ENCODE measurements at places on chromosomes 5 and 9.

DNA sequence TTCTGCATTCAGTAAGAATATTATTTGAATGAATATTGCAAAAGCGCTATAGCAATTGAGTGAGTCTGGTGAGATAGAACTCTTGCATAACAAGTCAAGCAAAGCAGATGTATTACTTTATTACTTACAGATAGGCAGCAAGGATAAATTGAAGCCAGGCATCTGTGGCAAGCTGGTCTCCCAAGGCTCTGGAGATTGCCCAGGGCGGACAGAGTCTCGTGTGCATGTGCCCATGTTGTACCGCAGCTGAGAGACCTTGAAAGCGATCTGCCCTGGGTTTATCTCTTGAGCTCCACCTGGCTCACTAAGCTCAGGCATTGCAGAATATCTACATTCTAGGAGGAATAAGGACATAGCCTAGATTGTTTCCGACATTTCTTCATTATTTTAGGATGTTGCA is 591.6 kb downstream of the ISL1 start:
- no peak for DNase-seq

GRCh38 chr5:115770466-115770865 is 46.0 kb downstream of the CDO1 start:
- DNase-seq = no peak

DNA sequence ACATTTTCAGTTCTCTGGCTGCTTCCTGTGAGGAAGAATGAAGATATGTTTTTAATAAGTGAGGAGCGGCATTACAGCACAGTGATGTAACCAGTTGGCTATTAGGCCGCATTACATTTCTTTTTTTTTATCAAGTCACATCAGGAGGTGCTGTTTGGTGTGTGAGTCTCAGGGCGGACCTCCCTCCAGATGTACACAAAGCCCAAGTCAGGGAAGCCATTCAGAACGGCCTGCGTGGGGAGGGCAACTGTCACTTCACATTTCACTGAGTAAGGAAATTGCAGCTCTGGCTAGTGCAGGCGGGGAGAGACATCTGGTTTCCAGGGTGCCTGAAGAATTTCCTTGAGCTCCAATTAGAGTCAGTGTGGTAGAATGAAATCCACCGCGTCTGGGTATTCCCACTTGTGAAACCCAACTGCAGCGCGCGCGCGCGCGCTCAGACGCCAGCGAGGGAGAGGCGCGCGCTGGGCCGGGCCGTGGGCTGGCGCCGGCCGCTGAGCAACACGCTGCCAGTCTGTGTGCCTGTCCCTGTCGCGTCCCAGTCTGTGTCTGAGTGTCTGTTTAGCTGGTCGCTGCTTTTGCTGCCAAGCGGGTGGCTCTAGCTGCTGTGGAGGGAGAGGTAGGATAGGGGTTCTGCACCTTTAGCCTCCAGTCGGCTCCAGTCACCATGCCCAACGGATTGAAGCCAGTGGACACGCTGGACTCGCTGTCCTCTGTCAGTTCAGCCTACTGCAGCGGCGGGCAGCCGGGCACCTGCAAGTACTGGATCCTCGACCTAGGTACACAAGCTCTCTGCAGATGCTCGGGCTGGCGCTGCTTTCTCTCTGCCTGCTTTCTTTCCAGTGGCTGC is 140.8 kb upstream of the OTULINL start:
- no peak for DNase-seq

- no peak for DNase-seq
These were observed 662.8 kb downstream of the PTPRD start for GRCh38 chr9:9949978-9950377.

- no peak for DNase-seq
These were observed 345.7 kb upstream of the WWC1 start for GRCh38 chr5:167945542-167946384.

DNA sequence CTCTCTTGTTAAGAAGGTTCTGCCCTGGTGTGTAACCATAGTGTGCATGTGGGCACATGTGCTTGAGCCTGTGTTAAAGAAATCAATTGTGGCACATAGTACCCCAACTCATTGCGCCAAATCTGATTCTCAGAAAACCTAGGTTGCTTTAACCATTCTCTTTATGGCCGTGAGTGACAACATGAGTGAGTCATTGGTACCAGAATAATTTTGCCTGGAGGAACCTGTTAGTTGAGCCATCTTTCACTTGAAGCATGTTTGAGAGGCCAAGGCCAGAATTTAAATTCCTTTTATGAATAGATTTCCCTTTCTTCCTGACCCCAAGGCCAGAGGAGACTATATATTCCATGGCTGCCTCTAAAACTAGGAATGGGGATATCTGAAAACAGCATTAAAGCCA is 35.2 kb upstream of the SLC36A2 start:
- DNase-seq = no peak

GRCh38 chr9:126371007-126371870 is 44.6 kb downstream of the MVB12B start:
- DNase-seq = no peak

- DNase-seq = no peak
These were observed 11.3 kb downstream of the C5 start for GRCh38 chr9:121038804-121039203.

- DNase-seq = no peak
These were observed 59.5 kb downstream of the LNPEP start for GRCh38 chr5:96995419-96995818.

DNA sequence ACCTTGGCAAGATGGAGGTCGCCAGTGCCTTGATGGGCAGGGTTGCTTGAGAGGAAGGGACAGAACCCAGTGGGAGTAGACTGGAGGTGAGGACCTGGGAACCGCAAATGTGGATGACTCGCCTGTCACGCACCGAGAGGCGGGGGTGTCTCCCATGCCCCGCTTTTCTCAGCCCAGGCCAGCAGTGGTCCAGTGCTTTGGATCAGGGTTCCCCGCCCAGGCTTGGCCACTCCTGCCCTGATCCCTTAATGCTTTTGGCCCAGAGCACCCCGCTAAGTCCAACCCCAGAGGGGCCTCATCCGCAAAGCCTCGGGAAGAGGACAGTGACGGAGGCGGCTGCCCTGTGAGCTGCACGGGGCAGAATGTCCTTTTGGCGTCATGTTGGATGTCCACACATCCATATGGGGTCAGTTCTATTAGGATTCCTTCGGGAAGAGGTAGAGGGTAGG is 2.4 kb downstream of the MRPS2 start:
- DNase-seq = no peak

GRCh38 chr9:79164406-79164805 is 407.4 kb upstream of the TLE4 start:
- no peak for DNase-seq

DNA sequence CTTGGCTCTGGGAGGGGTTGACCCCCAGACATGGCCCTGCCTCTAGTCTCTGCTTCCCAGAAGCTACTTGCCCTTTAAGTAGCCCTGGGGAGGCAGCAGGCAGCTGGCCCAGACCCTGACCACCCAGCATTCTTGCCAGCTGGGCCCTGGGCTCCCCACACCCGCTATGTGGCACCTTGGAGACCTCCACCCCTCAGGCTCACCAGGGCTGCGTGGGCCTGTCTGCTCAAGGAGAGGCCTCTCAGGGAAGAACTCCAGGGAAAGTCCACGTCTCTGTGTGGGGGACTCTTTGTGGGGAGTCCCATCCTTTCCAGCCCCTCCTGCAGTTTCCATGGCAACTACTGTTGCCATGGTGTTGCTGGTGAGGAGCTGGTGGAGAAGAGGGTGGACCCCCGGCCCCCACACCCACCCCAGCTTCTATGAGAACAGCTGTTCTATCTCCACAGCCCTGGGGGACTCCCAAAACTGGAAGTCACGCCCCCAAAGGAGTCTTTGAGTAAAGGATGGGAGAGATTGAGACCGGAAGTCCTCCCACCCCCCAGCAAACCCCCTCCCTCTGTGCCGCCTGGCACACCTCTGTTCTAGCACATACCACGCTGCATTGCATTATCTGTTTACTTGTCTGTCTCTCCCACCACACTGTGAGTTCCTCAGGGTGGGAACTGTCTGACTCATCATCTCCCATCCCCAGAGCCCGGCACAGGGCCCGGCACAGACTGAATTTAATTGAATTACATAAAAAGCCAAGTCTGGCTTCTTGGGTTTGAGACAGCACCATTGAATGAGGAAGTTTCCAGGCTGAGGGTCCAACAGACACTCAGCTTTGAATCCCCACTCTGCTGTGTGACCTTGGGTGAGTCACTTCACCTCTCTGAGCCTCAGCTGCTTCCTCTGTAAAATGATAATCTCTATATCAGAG is 12.6 kb downstream of the DNM1 start:
- no peak for DNase-seq

DNA sequence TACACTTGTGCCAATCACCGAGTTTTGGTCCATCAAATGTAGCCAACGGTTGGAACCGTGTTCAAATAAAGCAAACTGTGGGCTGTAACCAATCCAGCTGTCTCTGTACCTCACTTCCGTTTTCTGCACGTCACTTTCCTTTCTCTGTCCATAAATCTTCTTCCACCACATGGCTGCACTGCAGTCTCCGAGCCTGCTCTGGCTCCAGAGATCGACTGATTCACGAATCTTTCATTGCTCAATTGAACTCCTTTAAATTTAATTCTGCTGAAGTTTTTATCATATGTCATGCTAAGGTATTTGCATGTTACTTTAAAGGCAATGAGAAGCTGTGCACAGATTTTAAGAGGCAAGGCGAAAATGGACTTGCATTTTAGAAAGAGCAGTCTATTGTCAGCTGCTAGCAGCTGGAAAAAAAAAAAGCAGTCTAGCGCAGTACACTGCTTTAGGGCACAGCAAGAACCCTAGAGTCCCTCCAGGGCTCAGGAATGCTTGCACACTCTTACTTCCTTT is 13.2 kb downstream of the TTC39B start:
- DNase-seq = no peak

DNA sequence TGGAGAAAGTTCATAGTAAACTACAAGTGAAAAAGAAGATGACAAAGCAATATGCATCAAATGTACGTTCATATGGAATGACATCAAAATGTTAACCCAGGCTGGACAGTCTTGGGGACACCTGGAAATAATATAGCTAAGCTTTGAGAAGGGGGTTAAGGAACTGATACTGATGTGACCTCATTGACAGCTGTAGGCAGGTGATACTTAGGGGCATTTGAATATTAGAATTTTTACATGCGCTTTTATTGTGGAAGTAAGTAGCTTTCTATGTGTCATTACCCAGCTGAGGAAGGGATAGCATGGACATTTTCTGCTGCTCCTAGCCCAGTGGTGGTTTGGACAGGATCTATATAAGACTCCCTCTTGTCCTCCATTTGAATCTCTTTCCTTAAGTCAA is 299.7 kb downstream of the CWC27 start:
- no peak for DNase-seq

- DNase-seq = no peak
These were observed 188.7 kb upstream of the MSX2 start for GRCh38 chr5:174535669-174536068.

DNA sequence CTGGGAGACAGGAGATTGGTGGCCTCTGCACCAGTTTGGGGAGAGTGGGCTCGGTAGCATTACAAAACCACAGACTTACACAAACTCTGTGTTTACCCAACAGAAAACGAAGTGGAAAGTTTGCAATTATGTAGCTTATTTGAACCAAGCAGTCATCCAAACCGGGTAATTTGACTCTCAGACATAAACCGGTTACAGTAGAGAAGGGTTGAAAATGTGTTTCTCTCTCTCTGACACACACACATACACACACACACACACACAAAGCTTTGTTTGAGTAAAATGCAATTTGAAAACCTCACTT is 97.1 kb upstream of the ZNF608 start:
- DNase-seq = no peak

GRCh38 chr9:135736272-135736978 is 34.4 kb downstream of the KCNT1 start:
- DNase-seq = no peak

GRCh38 chr5:158811350-158811749 is 288.4 kb downstream of the EBF1 start:
- DNase-seq = no peak

DNA sequence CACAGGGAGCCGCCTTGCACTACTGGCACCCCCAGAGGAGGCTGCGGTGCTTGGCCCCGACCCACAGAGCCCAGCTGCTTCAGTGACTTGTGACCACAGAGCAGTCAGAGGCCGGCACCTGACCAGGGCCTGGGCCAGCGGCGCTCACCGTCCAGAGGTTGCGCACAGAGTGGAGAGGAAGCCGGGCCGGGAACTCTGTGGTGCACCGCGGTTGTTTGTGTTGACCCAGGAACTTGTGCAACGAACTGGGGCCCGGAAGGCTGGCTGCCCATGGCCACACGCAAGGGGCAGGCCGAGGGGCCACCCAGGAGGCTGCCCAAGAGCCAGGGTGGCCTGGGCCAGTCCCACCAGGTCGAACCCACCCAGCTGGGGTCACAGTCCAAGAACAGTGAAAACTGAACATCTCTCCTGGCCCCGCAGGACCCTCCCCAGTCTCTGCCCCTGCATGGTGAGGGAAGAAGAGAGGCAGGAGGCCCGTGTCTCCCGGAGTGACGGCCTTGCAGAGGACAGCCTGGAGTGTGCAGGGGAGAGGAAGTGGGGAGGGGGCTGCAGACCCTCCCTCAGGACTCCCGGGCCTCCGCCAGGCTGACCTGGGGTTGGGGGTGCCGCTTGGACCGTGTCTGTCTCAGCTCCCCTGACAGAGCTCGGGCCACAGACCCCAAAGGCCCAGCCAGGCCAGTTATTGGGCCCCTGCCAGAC is 42.8 kb upstream of the EGFL7 start:
- DNase-seq = no peak

- no peak for DNase-seq
These were observed 64.3 kb downstream of the NSG2 start for GRCh38 chr5:174109698-174110260.

DNA sequence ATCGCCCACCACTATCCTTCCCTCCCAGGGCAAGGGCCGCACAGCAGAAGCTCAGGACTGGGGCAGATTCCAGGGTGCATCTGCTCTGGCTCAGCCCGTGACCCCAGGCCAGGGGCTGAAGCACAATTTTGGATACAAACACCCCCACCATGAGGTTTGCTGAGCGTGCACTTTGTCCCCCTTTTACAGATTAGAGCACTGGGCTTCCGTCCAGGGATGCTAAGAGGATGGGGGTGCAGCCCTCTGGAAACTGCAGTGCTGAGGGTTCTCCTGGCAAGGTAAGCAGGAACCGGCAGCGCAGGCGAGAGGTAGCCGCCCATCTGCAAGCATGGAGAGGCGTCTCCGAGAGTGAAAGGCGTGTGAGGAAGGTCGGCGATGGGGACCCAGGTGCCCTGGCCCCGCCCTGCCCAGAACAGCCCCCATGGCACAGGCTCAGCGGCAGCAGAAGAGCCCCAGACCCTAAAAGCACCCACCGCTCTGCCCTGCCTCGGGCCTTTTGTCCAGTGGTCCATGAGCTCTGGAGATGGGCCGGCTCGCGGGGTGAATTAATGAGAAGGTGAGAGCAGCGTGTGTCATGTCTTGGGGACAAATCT is 54.5 kb upstream of the OLFM1 start:
- DNase-seq = no peak

GRCh38 chr5:961711-962240 is 46.8 kb upstream of the NKD2 start:
- DNase-seq = no peak

GRCh38 chr5:179345433-179346321 is at the start of gene ADAMTS2:
ADAMTS2 (minus strand) TSS chr5:179345461; CDS start chr5:179345328, 133 bp downstream.
- no peak for DNase-seq

DNA sequence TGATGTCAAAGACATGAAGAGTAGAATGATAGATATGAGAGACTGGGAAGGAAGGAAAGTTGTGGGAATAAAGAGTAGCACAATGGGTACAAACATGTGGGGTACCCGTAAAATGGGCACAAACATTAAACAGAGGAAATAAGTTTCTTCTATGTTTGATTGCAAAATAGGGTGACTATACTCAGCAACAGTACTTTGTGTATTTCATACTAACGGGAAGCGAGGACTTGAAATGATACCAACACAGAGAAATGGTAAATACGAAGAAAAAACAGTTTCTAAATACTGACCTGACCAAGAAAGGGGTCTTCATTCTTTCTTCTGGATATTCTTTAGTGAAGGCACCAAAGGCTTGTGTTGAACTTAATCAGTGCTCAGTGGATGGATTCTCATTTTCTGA is 31.1 kb downstream of the ATP6V0E1 start:
- DNase-seq = no peak
